ENCODE measurements at places on chromosomes 1 and 21.

DNA sequence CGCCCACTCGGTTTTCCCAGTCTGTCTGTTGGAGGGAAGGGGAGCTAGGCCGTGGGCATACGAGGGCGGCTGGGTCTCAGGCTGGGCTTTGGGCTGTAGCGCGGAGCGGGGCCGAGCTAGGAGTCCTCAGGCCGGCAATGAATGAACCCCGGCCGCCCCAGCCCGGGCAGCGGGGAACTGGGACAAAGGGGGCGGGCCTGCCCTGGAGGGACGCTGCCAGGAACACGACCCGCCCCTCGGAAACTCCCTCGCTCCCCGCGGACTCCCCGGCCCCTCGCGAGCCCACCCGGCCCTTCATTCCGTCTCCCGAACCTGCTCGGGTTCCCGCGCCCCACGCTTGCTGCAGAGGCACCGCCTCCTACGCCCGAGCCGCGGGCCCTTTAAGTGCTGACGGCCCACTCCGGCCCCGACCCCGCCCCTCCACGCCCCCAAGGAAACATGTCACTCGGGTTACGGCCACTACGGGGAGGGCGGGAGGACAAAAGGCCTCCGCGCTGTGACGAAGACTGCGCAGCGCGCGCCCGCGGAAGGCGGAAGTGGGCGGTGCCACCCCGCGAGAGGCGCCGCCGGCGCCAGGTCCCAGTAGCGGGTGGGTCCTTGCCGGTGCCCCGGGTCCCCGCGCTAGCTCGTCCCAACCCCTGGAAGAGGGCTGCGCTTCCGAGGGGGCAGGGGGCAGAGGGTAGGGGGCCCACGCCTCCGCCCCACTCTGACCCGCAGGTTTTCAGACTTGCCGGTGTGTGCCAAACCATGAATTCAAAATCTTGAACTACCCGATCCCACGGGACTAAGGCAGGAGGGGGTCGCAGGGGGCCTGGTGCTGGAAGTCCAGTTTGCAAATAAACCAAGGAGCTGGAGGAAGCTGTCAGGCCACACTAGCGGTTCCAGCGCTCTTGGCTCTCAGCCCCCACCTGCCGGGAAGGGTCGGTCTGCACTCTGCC lies at the start of gene GALE:
Gene GALE (minus strand): TSS at position 355 of the 938 bp plus-strand sequence. CDS start 1,747 bp downstream, outside the sequence.
- peak; percentile 99 for DNase-seq

GRCh38 chr1:233289676-233290075 lies 5.8 kb downstream of the PCNX2 start:
- no peak for DNase-seq

- no peak for DNase-seq
These were observed 10.9 kb downstream of the AKNAD1 start for GRCh38 chr1:108845991-108846390.

DNA sequence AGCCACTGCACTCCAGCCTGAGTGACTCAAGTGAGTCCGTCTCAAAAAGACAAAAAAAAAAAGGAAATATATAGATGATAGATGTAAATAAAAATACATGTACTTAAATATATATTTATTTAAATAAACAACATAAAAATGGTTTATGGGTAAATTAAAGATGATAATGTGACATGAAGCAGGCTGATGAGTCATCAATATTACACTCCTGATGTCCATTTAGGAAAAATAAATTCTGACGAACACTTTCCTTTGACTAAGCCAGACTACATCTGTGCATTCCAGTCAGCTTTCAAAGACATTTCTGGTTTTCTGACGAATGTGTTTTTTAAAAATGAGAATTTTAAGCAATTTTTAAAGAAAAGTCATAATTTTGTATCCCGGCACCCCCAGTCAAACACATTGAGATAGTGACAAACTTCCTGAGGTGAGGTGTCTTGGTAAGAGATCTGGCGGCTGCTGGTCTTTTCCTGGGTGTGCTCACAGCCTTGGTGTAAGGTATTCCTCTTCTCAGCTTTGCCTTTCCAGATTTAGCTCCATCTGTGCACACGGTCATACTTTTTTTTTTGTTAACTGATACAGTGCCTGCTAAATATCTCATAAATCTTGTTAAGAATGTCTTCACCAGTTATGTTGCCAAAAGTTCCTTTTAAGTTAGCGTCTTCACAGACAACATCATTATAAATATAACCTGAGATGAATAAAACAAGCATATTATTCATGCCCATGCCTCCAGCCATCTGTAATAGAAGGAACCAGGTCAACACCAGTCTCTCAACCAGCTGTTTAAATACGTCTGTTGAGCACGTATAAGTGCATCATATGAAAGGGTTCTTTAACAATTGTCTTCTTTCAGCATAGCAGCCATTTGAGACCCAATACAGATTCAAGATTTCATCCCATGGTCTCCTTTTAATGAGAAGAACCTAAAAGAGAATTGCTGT lies 214.5 kb upstream of the PLD5 start:
- no peak for DNase-seq

DNA sequence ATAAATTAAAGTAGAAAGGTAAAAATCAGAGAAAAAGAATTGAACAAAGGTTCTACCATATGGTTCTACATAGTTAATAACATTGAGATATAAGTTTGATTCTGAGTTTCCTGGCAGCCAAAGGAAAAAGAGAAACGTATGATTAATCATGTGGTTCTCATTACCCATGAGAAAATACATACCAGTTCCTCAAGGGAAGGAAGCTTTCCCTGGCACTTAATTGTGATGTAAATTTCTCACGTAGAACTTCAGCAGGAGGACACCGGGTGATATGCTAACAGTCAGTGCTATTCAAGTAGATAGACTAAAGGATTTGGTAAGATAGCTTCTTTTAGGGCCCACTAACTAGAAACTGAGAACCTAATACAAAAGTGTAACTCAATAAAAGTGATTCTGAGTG lies 218.5 kb downstream of the NFIA start:
- DNase-seq, result no peak

- DNase-seq, result no peak
These were observed 80.7 kb downstream of the DNTTIP2 start for GRCh38 chr1:93798291-93798690.

GRCh38 chr1:246497331-246497915 lies 9.7 kb downstream of the SMYD3 start:
- no peak for DNase-seq

GRCh38 chr21:43664358-43664757 lies 5.0 kb downstream of the RRP1B start:
- no peak for DNase-seq

- DNase-seq, result no peak
These were observed 316 bp downstream of the AP4B1 start for GRCh38 chr1:113904293-113904673.

DNA sequence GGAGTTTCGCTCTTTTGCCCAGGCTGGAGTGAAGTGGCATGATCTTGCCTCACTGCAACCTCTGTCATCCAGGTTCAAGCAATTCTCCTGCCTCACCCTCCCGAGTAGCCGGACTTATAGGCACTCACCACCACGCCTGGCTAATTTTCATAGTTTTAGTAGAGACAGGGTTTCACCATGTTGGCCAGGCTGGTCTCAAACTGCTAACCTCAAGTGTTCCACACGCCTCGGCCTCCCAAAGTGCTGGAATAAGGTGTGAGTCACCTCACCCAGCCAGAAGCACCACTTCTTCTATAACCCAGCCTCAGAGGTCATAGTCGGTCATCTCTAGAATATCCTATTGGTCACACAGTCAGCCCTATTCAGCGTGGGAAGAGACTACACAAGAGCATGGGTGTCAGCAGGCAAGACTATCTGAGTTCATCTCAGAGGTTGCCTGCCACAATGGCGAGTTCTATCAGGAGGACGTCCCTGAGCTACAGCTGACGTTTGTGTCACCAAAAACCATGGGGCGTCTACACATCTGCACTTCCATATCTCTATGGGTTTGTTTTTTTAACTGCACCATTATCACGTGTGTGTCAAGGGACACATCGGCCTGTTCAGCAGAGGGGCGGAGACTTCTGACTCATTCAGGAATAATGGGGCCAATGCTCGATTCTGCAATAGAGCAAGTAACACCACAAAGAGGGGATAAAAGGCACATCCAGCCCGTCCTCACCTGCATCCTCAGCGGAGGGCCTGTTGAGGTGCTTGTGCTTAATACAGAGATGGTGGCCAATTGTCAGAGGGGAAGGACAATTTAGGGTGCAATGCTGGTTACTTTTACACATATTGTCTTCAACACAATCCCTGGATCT lies 256.3 kb upstream of the IRF2BP2 start:
- DNase-seq, result no peak

- peak; percentile 62 for DNase-seq
These were observed 4.9 kb downstream of the POMGNT1 start for GRCh38 chr1:46193285-46193684.

- DNase-seq, result no peak
These were observed 68.6 kb upstream of the RGL1 start for GRCh38 chr1:183736343-183736742.

- DNase-seq, result no peak
These were observed 28.0 kb downstream of the STUM start for GRCh38 chr1:226576601-226577000.

DNA sequence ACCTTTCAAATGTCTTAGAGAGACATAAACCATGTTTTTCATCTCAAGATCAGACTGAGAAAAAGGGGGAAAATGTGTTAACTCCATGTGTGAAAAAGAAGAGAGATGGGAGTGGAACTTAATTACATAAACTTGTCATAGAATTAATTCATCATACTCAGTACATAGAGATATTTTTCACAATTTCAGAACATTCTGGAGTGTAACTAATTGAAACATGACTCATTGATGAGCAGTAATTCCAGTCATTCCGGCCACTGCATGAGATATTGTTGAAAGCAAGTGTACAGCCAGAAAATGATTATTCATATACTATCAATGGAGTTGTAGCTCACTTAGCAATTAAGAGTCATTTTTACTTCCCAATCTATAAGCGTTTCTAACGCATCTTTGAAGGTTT lies 739.3 kb downstream of the LTN1 start:
- DNase-seq, result no peak

GRCh38 chr1:236129306-236129705 lies 13.0 kb upstream of the GPR137B start:
- DNase-seq, result no peak

- DNase-seq, result no peak
These were observed 277.5 kb upstream of the KAZN start for GRCh38 chr1:14320986-14321385.

- no peak for DNase-seq
These were observed 27.3 kb upstream of the PADI1 start for GRCh38 chr1:17177651-17178050.

DNA sequence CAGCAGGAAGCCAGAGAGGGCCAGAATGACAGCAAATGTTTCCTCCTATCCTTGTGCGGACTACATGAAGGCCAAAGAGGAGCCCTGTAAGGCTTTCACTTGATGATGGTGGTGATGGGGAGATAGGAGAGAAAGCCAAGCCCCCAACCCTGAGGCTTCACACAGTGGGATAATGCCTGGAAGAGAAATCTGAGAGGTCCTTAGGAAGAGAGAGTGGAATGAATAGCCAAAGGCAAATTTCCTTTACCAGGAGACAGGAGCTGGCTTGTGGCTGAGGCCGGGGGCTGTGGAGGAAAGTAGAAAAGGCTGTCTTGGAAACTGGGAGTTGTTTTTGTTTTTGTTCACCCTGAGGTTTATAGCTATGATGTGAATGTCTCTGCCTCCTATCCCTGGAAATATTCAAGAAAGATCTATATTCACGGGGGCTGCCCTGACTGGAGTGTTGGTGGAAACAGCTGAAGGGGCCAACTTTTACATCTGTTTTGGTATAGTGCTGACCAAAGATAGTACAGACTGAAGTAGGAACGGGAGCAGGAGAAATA lies 13.0 kb upstream of the RNF19B start:
- DNase-seq, result no peak

GRCh38 chr21:44888581-44889550 lies 15.4 kb upstream of the PTTG1IP start:
- no peak for DNase-seq

DNA sequence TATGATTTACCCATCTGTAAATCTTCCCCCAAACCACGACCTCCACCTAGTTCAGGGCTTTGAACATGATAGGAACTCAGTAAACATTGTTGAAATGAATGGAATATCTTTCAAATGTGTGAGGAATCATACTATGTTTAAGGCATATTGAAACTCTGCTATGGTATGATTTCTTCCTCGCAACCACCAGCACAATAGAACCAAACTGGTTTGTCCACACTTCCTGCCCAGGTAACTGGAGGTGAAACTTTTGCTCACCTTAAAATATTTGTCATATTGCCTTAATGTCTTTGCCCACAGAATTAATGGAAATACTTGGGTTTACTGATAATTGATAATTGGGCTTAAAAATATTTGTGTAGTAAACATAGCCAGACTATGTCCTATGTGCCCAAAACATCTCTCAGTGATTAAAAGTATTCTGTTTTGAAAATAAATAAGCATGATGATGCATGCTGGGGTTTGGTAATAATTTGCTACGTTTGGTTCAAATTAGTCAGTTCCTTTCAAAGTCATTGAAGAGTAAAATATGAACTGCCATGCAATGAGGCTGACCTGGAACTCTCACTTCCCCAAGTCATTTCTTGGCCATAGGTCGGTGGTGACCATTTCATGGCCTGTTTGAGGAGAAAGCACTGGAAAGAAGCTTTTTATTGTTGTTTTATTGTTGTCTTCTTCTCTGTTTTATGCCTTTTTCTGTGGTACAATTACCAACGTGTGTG lies 73.3 kb downstream of the TNFSF18 start:
- DNase-seq, result no peak

- no peak for DNase-seq
These were observed 12.7 kb upstream of the B3GALNT2 start for GRCh38 chr1:235516862-235517446.

DNA sequence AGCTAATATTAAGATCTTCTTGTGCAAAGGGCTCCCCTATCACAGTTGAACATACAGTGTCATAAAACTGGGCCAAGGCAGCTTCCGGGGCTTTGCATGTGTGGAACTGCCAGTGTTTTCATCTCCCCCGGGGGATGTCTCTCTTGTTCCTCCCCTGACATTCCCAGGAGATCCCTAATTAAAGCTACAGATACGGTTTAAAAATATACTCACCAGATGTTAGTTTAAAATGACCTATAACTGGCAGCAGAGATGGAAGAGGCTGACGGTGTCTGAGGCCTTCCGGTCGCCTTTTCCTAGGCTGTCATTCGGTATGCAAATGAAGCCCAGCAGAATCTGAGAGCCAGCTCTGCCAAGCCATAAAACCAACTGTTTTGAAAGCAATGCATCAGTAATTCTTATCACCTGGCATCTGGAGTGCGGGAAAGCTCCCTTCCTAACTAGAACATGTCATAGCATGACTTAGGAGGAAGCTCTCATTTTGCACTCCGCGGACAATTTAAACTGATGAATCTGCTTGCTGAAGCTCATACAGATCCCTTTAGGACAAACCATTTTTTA lies 436.5 kb upstream of the VAMP3 start:
- peak; percentile 4 for DNase-seq

GRCh38 chr21:42755766-42756579 lies 102.6 kb downstream of the PDE9A start:
- DNase-seq, result peak; percentile 32

GRCh38 chr1:174800876-174801275 lies 198.9 kb upstream of the CACYBP start:
- DNase-seq, result no peak

- DNase-seq, result no peak
These were observed 78.0 kb downstream of the CD247 start for GRCh38 chr1:167440345-167440744.

- no peak for DNase-seq
These were observed 42.6 kb upstream of the EPB41 start for GRCh38 chr1:28871631-28872401.

GRCh38 chr1:226086776-226087175 lies 24.3 kb downstream of the H3-3A start:
- DNase-seq, result peak; percentile 54

- no peak for DNase-seq
These were observed 505.8 kb downstream of the PLPP3 start for GRCh38 chr1:56073614-56074006.
